ENCODE measurements at places on chromosomes 2 and 18. TPM values are rescaled to one million over a fixed set of nuclear protein-coding genes. Genes with fewer than 3 reads are reported as not detected.

COPS8 gene
- polyA plus RNA-seq = 50.4 TPM

OTOS gene
- not detected for polyA plus RNA-seq

LIPG gene
- 32.9 TPM for polyA plus RNA-seq

RESP18 gene
- polyA plus RNA-seq = 0.46 TPM

C1GALT1C1L gene
- 1.1 TPM for polyA plus RNA-seq

GGCX gene
- 24.8 TPM for polyA plus RNA-seq

TEX51 gene
- not detected for polyA plus RNA-seq

C2orf68 gene
- polyA plus RNA-seq = 44.1 TPM

CFAP65 gene
- polyA plus RNA-seq = 3.4 TPM

CHRND gene
- polyA plus RNA-seq = 0.27 TPM

Measured in large intestine (tissue), 12 donors.